ENCODE measurements at places on chromosomes 12 and 14.

GRCh38 chr12:28144059-28144458 lies 46.2 kb upstream of the CCDC91 start:
- DNase-seq, result no peak

DNA sequence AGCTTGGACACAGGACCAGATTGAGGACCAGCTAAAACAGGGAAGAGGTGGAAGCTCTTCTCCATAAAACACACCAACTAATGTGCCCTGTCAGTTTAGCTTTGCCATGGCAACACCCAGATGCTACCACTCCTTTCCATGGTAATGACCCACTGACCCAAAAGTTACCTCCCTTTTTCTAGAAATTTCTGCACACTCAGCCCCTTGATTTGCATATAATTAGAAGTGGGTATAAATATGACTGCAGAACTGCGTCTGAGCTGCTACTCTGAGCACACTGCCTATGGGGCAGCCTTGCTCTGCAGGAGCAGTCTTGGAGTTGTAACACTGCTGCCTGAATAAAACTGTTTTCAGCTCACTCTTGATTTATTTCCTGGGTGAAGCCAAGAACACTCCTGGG lies 3.2 kb upstream of the TDG start:
- DNase-seq, result no peak

DNA sequence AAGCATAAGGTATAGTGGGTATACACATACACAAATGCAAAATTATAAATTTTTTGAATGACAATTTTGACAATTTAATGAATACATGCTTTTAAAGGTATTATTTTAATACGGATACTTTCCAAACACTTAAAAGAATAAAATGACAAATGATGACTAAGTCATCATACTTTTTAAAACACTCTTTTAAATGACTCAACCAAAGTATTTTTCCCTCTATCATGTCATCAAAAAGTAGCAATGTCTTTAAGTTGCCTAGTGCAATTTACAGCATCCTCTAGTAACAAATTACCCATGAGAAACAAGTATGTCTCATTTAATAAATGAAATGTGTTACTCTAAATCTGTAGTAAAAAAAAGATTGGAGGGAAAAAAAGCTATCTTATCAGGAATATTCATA lies 73.3 kb downstream of the RPS6KA5 start:
- no peak for DNase-seq

DNA sequence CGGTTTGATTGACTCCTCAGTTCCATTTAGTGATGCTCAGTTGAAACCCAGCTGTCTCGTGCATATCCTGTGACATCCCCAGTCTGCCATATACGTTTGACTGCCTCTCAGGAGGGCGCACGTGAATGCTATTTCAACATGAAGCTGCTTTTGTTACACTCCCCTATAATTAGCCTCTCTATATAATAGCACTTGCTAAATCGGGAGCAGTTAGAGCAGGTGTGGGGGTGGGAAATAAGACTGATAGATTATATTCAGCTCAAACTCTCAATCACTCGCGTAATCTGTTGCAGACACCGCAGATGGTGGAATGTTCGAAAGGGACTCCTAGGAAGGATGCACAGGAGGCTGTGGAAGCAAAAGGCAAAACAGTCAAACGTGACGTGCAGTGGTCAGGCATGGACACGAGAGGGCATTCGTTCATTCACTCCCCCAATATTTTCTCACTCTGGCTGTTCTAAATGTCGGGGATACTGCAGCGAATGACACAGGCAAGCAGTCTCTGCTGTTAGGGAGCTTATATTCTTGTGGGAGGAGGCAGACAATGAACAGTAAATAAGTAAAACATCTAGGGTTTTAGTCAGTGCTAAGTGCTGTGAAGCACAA lies 29.8 kb downstream of the KCNA1 start:
- DNase-seq, result no peak

DNA sequence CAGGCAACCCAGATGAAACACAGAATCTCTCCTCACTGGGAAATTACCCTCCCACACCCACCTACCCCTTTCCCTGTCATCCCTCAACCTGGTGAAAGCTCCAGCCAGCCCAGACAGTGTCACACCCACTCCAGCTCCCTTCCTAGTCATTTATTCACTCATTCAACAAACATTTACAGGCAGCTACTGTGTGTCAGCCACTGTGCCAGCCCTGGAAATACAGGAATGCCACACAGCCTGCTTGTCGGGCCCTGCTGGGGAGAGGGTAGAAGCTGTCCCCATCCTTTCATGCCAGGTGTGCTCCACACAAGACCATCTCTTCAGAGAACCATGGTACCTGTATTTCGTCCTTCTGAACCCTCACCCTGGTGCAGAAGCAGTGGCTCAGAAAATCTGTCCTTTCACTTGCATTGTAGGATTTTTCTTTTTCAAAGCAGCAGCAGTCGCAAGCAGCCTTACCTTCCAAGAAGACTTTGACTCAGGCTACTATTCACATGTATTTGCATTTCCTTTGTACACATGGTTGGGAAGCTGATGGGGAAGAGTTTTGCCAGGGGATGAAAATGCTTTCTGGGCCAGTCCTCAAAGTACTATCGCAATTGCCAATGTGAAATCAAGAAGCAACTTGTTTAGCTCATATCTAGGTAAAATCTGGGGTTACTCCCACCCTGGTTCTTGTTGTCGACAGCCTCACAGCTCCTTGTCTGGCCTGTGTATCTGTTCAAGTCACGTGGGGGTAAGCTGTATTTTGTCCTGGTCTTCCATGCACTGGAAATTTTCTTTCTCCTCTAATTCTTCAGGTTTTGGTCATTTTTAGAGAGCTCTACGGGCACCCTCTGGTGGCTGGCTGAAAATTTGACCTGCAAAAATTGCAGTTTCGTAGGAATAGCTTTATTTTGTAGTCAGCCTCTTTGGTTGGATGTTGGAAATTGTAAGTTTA lies 147.4 kb upstream of the EGLN3 start:
- peak; percentile 62 for DNase-seq

All from uterus (tissue), 4 donors.